Psoas muscle (tissue), 8 donors: ENCODE measurements at places on chromosomes 4 and X. TPM values are rescaled to one million over a fixed set of nuclear protein-coding genes. Genes with fewer than 3 reads are reported as not detected.

- no peak for DNase-seq
These were observed 952.9 kb downstream of the FAT4 start for GRCh38 chr4:126267689-126268088.

DNA sequence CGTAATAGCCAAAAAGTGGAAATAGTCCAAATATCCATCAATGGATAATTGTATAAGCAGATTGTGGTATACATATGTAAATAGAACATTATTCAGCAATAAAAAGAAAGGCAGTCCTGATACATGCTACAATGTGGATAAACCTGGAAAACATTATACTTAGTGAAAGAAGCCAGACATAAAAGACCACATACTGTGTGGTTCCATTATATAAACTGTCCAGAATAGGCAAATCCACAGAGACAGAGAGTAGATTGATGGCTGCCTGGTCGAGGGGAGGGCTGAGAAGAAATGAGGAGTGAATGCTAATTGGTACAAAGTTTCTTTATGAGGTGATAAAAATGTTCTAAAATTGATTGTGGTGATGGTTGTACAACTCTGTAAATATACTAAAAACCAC is 397.4 kb upstream of the RPS6KA3 start:
- no peak for DNase-seq

DNA sequence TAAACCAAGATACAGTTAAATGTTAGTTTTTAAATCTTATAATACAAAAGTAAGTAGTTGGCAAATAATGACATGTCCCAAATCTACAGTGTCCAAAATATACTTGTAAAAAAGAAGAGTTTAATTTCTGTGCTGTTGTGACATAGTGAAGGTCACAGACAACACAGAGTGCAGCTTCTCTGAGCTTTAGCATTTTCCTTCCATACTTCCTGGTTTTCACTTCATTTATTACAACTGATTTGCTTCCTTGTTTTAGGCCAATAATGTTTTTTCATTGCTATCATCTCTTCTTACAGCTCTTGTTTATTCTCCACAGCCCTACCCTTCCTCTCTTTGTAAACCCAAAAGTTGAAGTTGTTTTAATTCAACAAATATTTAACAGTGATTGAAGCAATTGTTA is 132.4 kb upstream of the TET2 start:
- no peak for DNase-seq

DNA sequence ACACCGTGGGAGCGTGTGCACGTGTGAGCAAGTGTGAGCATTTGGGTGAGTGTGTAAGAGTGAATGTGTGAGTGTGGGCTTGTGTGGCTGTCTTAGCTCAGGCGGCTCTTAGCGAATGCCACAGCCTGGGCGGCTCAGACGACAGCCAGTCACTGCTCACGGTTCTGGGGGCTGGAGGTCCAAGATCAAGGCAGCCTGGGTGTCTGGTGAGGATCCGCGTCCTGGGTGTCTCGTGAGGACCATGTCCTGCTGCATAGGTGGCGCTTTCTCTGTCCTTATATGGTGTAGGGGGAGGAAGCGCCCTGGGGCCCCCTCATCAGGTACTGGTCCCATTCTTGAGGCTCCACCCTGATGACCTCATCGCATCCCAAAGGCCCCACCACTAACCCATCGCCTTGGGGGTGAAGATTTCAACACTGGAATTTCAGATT is 4.5 kb downstream of the DOK7 start:
- DNase-seq: peak; percentile 51

DNA sequence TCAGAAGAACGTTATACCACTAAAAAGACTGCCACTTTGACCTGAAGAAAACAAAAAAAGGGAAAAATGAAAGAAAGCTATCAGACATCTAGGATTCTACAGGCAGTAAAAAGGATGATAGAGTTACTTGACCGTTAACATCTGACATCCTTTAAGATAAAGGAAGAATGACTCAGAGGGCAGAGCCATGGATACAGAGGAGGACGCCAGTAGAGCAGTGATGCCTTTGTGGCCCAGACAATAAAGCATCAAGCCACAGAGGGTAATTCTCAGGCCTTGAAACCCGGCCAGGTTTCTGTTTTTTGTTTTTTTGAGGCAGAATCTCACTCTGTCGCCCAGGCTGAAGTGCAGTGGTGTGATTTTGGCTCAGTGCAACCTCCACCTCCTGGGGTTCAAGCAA is 9.5 kb upstream of the BEX1 start:
- no peak for DNase-seq

DNA sequence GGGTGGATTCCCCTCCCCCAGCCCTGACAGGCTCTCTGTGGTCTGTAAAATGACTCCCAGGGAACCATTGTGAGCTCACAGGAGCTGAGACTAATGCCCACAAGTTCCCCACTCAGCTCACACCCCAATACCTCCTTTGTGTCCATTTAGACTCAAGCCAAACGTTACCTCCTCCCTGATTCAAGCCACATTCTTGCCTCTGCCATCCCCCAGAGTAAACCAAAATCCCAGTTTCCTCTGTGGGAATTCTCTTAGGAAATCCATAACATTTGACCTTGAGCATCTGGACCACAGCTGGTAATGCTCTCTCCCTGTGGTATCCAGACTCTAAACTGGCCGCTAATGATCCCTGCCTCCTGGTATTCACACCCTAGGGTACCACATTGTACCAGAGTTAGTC is 26.3 kb upstream of the KDM5C start:
- DNase-seq: no peak

DNA sequence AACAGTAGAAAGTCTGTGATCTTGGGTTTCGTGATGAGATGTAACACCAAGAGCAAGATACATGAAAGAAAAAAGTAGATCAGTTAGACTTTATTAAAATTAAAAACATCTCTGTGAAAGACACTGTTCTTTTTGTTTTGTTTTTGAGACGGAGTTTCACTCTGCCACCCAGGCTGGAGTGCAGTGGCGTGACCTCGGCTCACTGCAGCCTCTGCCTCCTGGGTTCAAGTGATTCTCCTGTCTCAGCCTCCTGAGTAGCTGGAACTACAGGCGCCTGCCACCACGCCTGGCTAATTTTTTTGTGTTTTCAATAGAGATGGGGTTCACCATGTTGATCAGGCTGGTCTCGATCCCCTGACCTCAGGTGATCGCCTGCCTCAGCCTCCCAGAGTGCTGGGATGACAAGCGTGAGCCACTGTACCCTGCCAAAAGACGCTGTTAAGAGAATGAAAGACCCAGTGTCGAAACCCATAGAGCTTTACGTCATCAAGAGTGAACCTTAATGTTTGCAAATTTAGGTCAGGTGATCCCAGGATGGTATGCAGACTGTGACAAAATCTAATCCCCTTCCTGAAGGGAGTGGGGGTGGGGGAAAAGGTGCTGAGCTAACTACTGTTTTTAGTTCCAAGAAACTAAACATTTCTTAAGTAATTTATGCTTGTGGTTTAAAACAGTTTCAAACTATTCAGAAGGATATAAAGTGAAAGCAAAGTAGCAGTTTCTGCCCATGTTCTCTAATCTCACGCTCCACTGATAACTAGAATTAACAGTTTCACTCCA is 8.0 kb downstream of the OFD1 start:
- DNase-seq: no peak

GRCh38 chr4:102783006-102783405 is 22.2 kb upstream of the MANBA start:
- no peak for DNase-seq

DNA sequence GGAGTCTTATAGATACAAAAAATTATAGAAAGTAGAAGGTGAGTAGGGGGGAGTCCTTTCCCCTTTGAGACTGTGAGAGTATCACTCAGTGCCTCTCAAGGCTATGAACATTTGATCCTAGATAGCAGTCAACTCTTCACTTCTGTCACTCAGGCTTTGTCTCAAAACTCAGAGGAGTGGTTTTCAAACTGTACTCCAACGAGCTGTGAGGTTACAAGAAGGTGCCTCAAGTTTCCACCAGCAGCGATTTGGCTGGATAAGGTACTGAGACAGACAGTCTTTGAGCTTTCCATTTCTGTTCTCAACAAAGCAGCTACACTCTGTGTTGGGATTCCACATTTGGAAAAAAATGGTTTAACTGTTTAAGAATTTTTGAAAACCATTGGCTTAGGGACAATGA is 48.0 kb upstream of the NDST3 start:
- no peak for DNase-seq

- DNase-seq: no peak
These were observed 48.7 kb downstream of the STAG2 start for GRCh38 chrX:124010157-124010556.

- no peak for DNase-seq
These were observed 139.6 kb downstream of the SOWAHB start for GRCh38 chr4:76758290-76758882.

DNA sequence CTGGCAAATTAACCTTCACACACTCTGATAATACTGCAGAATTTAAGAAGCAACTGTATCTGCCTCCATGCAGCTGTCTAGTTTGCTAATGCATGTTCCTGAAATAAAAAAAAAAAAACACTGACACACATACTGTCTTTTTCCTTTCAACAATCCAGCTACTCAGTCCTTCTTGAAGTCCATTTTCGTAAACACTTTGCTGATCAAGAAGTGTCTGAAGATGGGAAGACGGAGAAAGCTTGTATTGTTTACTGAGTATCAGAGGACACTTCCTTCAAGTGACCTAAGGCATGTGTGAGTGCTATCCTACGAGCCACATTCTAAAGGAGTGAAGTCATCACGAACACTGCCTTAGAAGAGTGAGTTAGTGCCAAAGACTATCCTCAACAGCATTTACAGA is 82.6 kb downstream of the LUZP4 start:
- no peak for DNase-seq

- DNase-seq: no peak
These were observed 90.7 kb downstream of the CDS1 start for GRCh38 chr4:84673475-84674240.

- no peak for DNase-seq
These were observed 35.5 kb downstream of the TBC1D9 start for GRCh38 chr4:140720387-140721304.

DNA sequence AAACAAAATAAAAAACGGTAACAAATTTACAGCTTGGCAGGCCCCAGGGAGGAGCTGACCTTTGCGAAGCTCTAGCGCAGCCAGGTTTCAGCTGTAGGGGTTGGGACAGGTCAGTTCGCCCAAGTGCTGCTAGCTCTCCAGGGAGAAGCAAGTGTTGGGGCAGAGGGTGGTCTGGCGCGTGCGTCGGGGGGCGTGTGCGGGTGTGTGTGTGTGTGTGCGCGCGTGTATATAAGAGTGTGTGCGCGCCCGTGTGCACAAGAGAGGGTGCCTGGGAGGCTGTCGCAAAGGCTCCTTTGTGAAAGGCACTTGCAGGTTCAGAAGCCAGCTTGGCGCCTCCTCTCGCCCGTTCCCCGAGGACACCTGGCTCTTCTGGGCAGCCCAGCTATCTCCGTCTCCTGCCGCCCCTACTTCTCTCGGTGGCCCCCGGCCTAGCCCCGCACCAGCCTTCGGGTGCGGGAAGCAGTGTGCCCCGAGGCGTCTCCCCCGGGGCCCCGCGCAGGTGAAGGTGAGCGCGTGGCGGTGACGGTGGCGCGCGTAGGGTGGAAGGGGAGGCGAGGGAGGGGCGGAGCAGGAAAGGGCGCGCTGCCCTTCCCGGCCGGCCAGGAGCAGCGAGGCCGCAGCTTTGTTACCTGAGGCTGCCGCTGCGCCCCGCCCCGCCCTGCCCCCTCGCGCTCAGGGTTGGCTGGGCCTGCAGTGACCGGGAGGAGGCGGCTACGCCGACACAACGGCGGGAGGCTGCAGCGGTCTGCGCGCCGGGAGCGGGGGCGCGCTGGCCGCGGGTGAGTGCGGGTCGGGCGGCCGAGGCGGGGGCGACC is at the start of gene FHDC1:
Gene FHDC1 (plus strand): TSS at position 693 of the 815 bp plus-strand sequence. CDS start 6,735 bp downstream, outside the sequence.
- peak; percentile 17 for DNase-seq

- DNase-seq: no peak
These were observed 275.5 kb downstream of the PCDH10 start for GRCh38 chr4:133424605-133425004.

DNA sequence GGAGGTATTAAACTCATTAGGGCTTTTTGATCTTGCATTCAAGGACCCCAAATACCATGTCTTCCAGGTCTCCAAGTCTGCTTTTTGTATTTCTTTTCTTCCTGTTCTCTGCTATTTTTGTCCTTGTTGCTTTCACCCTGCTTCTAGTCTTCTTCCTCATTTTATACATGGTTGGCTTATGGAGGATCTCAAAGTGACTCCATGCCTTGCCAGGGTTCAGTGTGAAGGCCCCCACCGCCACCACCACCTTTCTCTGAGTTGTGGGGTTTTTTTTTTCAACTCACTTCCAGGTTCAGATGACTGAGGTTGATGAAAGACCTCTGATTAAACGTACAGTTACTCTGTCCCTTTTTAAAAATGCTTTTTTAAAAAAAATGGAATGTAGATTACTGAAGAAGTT is 96.3 kb downstream of the MAML3 start:
- DNase-seq: no peak

DNA sequence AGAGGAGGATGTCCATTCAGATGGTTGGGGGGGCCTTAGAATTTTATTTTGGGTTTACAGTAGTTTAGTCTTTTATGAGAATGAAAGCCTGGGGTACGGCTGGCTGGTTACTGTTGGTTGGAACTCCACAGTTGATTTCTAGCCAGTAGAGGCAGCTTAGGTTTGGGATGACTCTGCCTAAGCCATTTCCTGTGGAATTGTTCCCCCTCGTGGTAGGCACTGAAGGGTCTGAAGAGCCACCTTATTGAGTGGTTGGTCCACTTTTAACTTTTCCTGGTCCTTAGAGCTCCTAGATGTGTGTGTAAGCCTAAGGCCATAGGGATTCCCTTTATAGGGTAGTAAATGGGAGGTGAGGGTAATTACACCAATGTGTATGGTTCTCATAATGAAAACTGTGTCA is 19.7 kb downstream of the SPIN3 start:
- DNase-seq: no peak

DNA sequence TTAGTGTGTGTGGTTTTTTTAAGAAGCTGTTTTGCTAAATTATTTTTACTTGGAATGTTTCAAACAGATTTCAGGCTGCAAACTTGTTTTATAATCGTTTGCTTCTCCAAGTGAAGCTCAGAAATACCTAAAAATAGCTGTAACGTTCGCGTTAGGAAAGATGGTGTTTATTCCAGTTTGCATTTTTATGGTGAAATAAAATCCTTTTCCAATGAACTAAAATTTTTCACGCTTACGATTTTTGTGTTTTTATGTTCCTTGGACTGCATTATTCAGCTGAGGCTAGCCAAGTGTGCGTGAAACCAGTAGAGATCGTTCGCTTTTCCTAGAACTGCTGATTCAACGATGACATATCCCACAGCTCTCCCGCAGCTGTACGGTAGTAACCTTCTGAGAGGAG is 10.9 kb downstream of the AKAP17A start:
- DNase-seq: no peak

DNA sequence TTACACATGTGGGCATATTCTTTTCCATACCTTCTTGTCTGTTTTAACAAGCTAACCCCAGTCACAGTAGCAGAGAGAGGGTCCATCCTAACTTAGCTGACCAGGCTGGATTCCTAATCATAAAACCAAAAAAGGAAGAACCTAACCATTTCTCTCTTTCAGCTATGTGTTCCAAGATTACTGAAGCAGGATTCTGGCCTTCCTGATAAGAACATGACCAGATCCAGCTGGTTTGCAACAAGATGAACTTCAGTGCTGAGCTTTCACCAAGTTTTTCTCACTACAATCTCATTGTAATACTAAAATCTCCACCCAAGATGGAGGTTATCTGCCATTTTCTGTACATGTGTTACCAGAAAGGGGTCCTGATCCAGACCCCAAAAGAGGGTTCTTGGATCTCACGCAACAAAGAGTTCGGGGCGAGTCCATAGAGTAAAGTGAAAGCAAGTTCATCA is 20.4 kb upstream of the UBA6 start:
- no peak for DNase-seq

Gene EMD
- polyA plus RNA-seq: 91.6 TPM

Gene CT45A2
- polyA plus RNA-seq: not detected

Gene CXorf49
- not detected for polyA plus RNA-seq

Gene NAT8L
- 1.7 TPM for polyA plus RNA-seq

Gene TASL
- 0.09 TPM for polyA plus RNA-seq
